NCI-H1694 treated with DMSO at 0.1 percent for 48 hours (cell line): ENCODE measurements at places on chromosomes 11 and 22.

GRCh38 chr11:88301488-88302140 is 35.9 kb downstream of the CTSC start:
- DNase-seq: no peak

- DNase-seq: no peak
Observed at GRCh38 chr22:33404723-33405122, 346.5 kb upstream of the SYN3 start.

GRCh38 chr11:71185411-71185810 is 67.0 kb downstream of the SHANK2 start:
- no peak for DNase-seq

- no peak for DNase-seq
Observed at GRCh38 chr22:23713696-23714595, 23.1 kb downstream of the RGL4 start.

GRCh38 chr11:132851247-132851646 is 681.1 kb downstream of the OPCML start:
- no peak for DNase-seq

DNA sequence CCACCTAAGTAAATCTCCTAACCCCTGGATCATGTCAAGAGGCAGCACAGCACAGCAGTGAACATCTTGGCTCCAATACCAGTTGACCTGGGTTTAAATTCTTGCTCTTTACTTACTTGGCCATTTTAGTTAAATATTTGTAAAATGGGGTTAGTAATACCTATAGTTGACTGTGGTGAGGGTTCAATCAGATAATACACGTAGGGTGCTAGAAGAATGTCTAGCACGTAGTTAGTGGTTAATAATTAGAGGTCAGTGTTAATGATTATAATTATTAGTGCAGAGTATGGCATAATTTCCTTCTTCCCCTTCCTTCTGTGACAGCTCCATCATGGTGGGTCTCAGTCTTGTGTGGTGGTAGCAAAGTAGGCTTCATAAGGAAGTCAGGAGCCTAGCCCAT is 520.8 kb downstream of the INSC start:
- no peak for DNase-seq

- DNase-seq: no peak
Observed at GRCh38 chr11:78379039-78379670, 38.5 kb downstream of the GAB2 start.

- no peak for DNase-seq
Observed at GRCh38 chr11:61048368-61049062, 53.8 kb upstream of the CD5 start.

DNA sequence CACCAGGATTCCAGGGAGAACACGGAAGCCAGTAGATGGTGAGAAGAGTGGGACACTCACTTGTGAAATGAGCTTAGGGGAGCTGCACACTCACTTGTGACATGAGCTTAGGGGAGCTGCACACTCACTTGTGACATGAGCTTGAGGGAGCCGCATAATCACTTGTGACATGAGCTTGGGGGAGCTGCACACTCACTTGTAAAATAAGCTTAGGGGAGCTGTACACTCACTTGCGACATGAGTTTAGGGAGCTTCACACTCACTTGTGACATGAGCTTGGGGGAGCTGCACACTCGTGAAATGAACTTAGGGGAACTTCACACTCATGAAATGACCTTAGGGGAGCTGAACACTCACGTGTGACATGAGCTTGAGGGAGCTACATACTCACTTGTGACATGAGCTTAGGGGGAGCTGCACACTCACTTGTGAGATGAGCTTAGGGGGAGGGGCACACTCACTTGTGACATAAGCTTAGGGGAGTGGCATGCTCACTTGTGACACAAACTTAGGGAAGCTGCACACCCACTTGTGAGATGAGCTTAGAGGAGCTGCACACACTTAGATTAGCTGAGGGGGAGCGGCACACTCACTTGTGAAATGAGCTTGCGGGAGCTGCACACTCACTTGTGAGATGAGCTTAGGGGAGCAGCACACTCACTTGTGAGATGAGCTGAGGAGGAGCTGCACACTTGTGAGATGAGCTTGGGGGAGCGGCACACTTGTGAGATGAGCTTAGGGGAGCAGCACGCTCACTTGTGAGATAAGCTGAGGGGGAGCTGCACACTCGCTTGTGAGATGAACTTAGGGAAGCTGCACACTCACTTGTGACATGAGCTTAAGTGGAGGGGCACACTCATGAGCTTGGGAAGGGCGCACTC is 59.0 kb downstream of the NCAPD3 start:
- DNase-seq: no peak

DNA sequence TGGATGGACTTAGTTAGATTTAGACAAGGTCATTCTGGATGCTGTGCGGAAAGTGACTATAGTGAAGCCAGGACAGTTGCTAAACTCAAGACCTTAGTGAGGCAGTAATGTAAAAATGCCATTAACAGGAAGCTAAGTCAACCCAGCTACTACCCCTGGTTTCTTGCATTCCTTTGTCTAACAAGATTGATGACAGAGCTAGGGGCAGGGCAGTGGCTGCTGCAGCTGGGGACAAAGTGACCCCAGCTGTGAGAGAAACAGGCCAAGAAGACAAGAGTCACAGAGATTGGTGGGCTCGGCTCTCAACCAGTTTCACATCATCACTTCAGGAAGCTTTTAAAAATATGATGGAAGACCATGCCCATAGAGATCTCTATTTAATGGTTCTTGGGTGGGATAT is 110.4 kb upstream of the POU2AF2 start:
- DNase-seq: no peak

DNA sequence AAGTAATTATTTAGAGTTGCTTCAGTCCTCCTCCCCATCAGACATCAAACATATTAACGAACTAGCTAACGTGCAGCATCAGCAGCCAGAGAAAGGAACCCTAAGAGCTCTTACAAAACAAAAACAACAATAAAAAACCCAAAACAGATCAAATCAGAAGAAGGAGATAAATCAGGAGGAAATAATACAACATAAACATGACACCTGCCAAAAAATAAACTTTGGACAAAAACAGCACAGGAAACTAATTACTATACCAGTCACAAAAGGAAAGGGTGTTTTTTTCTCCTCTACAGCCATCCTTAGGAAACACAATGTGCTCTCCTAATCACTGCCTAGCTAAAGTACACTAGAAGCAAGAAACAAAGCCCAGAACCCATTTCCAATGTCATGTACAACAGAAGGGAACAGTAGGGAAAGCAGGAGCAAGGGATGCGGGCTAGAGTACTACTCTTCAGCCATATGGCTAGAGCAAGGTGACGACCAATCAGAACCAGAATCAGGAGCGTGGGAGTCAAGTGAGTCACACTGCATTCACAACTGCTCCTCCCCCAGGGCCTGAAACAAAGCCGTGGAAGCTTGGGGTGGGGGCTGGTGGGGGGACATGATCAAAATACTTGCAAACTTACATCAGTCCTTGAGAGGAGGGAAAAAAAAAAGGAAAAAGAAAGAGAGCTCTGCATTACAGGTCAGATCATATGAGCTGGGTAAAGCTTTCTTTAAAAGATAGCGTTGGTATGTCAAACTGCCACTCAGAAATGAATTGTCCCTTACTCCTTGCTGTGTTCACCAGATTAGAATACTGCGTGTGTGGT is 60.4 kb downstream of the LARGE2 start:
- peak; percentile 65 for DNase-seq
